ENCODE measurements at places on chromosomes 16 and 17.
A peak's percentile ranks its signal among the peaks of the same experiment; 100 is the strongest.

GRCh38 chr16:49890876-49891275 is 35.0 kb upstream of the ZNF423 start:
- DNase-seq = peak; percentile 9

- DNase-seq = no peak
Observed at GRCh38 chr17:45868276-45868675, 23.6 kb downstream of the SPPL2C start.

GRCh38 chr17:55090079-55090492 is 121.5 kb downstream of the STXBP4 start:
- peak; percentile 10 for DNase-seq

DNA sequence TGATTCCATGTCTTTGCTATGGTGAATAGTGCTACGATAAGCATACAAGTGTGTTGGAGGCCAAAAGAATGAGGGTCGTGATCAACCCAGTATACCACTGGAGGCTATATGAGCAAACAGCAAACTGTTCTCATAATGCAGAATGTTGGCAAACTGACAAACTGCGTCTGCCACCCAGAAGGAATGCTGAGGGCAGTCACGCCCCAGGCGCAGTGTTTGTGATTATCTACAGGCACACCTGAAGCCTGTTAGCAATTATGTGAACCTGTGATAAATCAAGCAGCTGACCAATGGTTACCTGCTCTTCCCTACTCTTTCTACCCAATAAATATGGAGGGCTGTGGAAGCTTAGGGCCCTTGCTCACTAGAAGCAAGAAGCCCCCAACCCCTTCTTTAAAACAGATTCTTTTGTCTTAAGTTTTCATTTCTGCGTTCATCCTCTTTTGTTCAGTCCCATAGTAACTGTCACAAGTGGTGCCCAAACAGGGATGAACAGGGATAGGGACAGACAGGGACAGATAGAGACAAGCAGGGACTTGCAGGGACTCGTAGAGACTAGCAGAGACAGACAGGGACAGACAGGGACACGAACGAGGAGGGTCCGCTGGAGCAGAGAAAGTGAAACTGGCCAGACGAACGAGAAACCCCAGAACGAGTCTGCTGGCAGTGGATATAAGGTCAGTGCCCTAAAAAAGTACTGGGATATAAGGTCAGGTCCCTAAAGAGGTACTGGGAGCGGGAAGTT is 25.1 kb downstream of the CD300LG start:
- peak; percentile 22 for DNase-seq

DNA sequence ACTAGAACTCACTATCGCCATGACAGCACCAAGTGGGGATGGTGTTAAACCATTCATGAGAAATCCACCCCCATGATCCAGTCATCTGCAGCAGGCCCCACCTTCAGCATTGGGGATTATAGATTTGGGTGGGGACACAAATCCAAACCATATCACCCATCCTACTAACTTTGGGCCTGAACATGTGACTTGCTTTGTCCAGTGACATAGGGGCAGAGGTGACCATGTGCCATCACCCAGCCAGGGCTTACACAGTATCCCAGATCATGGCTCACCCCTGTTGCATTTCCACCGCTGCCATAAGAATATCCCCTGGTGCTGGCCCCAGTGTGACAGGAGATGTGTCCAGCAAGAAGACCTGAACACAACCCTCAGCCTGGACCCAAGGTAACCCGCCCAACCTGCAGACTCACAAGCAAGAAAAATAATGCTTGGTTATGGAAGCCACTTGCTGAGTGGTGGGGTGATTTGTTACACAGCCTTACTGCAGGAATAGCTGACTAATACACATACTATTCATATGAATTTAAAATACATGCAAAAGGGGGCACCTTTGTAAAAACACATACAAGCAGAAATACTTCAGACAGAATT is 130.9 kb downstream of the GSG1L start:
- DNase-seq = no peak

GRCh38 chr16:88989852-88990547 is 13.0 kb upstream of the CBFA2T3 start:
- no peak for DNase-seq

DNA sequence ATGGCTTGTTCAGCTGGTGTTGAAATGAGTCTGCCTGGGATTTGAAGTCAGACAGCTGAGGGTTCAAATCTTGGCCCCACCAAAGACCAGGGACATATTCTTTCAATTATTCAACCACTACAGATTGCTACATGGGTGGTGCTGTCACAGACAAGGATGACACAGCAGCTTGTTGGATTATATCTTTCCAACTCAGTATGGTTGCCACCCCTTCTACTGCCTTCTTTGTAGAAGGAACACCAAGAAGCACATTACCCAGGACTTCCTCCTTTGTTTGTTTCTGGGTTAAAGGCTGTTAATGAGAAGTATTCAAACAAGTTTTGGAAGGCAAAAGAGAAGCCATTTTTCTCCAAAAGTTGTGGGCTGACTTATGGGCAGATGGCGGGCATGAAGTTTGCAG is 78.6 kb downstream of the COPRS start:
- no peak for DNase-seq
